ENCODE measurements at places on chromosomes 7 and 10.

GRCh38 chr7:134530460-134530859 is 3.1 kb downstream of the AKR1B10 start:
- no peak for DNase-seq

- no peak for DNase-seq
Observed at GRCh38 chr7:135389971-135390370, 119.9 kb downstream of the CNOT4 start.

DNA sequence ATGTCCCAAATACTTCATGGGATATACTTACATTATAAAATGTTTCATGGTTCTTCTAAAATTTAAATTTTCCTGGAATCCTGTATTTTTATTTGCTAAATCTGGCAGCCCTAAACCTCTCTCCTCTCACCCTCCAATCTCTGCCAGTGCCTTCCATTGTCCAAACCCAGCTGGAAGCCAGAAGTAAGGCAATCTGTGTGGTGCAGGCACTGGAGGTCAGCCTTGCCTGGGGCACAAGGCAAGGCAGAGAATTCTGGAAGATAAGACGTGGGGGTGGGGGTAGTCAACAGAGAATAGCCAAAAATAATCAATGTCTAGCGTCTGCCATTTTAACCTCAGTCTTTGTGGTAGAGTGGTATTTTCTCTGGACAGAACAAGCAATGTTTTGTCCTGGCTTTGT is 381.7 kb downstream of the GPAM start:
- DNase-seq, result no peak

- no peak for DNase-seq
Observed at GRCh38 chr10:44801383-44802327, 109.5 kb upstream of the TMEM72 start.

GRCh38 chr7:23458044-23458443 is 12.2 kb downstream of the IGF2BP3 start:
- DNase-seq, result no peak

- DNase-seq, result no peak
Observed at GRCh38 chr10:12432402-12433189, 83.2 kb downstream of the CAMK1D start.

GRCh38 chr7:112150823-112151641 is 55.2 kb downstream of the DOCK4 start:
- DNase-seq, result no peak

DNA sequence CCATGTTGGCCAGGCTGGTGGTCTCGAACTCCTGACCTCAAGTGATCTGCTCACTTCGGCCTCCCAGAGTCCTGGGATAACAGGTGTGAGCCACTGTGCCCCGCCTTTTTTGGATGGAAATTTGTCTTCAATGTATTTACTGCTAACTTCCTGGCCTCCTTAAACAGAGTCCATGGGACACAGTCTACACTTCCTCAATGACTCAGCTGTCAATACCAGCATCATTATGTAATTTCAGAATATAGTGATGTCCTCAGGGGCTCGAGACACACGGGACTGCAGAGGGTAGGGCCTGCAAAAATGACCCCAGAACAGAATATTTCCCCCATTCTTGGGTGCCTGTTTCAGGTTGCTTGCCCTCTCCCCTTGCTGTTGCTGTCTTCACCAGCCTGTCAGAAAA is 31.1 kb downstream of the CAMK2G start:
- no peak for DNase-seq

DNA sequence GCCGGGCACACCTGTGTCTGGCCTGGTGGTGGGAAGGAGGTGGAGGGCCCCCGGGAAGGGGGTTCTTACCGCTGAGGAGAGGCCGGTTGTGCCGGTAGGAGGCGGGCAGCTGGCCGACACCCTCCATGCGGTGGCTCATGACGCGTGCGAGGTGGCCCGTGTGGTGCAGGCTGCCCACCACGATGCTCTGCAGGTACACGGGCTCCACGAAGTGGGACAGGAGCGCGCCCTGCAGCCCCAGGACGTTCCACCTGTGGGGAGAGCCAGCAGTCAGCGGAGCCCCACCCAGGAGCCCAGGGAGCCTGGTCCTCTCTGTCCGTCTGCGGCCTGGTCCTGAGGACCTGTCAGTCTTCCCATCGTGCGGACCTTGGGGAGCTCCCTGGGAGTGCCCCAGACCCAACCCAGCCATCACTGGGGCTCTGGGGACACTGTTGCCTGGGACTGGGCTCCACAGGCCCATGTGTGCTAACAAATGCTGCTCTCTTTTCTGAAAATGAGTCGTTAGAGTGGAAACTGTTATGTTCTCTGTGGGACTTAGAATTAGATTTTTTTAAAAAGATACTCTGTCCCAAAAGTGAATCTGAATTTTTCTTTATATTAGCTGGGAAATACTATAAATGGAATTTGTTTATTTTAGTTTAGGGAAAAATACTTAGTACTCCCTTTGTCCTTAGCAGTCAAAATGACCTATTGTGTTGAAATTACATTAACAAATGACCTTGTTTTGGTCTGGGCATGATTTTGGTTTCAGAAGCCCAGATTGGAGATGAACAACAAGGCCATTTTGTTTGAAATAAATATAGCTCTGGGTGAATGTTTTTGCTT is 143.9 kb downstream of the WDR37 start:
- DNase-seq, result no peak

- no peak for DNase-seq
Observed at GRCh38 chr10:123999956-124000615, 93.3 kb downstream of the CHST15 start.

GRCh38 chr10:63133821-63134557 is 861 bp downstream of the NRBF2 start:
- DNase-seq, result no peak

- DNase-seq, result no peak
Observed at GRCh38 chr7:21412410-21412851, 15.5 kb upstream of the SP4 start.

- no peak for DNase-seq
Observed at GRCh38 chr7:142927085-142927745, 6.3 kb downstream of the TRPV5 start.

DNA sequence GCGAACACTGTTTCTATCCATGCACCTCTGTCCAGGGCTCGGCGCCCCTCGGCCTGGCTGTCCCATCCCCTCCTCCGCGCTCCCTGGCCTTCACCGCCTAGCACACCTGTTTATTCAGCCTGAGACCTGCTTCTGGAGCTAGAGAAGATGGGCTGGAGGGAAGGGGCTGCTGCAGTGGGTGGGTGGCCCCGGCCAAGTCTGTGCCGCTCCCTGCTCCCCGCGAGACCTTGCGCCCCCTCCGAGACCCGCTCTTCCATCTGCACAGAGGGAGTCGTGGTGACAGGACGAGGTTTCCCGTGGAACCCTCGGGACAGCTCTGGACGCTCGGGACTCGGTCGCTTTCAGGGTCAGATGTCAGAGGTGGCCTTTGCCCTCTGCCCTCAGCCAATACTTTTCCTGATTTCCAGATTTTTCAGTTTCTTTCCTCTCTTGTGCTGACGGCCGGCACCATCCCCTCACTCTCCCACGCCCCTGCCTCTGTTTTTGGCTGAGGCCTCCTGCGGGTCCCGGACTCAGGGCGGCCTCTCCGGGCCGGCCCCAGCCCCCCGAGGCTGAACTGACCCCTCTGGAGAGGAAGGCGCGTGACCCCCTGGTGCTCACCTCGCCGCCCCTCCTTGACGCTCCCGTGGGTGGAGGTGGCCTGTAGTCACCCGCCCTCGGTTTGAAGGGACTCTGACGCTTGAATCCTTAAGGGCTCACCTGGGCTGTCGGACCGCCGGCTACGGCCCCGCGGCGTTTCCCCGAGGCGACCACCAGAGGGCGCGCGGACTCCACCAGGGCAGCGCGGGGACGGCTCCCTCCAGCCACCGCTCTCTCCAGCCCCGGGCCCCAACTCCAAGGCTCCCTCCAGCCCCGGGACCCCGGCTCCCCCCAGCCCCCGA is 15.6 kb downstream of the SHH start:
- peak; percentile 39 for DNase-seq

- DNase-seq, result no peak
Observed at GRCh38 chr7:50281680-50282445, 22.7 kb upstream of the IKZF1 start.

All from activated effector memory CD4-positive, alpha-beta T cell treated with Interleukin-2 at 50 U/mL for 16 hours (primary cell).